ENCODE measurements at places on chromosomes 3 and 15.

DNA sequence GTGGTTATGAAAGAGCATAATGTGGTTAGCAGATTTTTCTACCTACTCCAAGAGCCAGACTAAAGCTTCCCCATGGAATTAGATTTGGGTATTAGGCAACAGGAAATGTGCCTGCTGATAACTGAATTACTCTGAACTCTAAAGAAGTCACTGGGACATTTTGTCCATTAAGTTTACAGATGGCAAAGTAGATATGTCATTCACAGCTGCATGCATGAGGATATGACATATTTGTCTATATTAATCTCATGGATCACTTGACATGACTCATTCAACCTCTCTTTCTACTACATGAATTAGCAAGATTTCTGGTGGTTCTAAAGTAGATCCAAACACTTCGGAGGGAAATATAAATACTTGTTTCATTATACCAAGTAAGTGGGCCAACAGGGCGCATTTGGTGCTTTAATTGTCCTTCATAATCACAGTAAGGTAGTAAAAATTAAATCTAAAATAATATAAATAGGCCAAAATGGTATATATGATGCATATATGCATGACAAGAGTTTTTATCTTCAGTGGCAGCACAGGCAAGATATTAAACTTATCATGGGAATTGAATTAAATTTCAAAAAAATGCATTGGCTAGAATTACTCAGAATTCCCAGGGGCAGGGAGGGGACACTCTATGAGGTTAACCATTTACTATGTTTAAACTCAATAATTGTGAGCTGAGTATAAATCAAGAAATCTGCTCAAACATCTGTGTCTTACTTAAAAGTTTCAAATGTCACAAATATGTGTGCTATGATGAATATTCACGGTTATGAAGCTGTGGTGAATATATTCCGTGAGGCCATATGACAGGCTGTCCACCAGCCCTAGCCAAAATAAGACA, 365.3 kb upstream of the KCNMB2 start:
- peak; percentile 37 for DNase-seq

- DNase-seq: no peak
Measured at GRCh38 chr15:100569391-100569790, 32.6 kb downstream of the LINS1 start.

DNA sequence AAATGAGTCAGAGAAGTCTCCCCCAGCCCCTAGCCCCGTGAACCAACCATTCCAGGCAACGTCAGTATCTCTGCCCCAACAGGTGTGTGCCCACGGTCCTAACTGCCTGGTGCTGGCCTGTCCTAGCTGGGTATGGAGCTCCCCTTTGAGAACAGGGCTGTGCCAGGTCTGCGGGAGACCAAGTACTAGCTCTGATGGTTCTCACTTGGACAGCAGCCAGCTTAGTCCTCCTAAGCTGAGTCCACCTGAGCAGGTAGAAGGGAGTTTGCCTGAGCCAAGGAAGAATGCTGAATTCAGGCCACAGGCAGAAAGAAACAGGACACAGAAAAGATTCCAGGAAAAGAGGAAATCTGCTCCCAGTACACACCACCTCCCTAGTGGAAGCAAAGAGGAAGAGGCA, 33.1 kb upstream of the PARL start:
- no peak for DNase-seq

DNA sequence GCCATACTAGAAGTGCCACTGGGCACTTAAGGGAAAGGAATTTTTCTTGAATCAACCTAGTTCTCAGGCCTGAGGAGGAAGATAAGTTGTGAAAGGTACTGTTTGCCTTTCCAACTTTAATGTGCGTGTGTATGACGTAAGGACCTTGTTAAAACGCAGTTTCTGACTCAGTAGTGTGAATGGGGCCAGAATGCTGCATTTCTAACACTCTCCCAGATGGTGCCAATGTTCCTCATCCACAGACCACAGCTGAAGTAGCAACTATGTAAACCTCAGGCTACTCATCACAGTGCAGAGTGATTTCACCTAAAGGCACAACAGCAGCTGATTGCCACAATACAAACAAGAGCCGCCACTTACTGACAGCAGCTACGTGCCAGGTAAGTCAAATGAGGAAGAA, 103.6 kb downstream of the OTOL1 start:
- no peak for DNase-seq

GRCh38 chr15:41603941-41604911, 45.2 kb downstream of the TYRO3 start:
- peak; percentile 17 for DNase-seq

Measured in NCI-H2107 (cell line).